ENCODE measurements at places on chromosomes 5 and 9.

DNA sequence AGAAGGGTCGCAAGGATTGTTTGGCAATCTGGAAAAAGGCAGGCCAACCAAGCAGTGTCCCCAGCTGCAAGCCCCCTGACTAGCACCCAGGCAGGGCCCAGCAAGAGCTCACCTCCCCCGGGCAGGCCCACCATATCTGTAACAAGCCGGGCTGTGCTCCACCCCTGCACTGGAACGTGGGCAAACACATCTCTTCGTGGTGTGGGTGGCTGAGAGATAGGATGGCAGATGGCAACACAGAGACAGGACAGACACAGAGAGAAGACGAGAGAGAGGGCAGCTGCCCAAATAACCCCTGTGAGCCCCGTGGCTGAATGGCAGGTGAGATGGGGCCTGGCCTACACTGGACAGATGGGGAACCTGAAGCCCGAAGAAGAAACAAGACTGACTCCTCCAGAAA, 9.4 kb downstream of the BBLN start:
- no peak for DNase-seq

- DNase-seq, result peak; percentile 71
Observed at GRCh38 chr9:86902991-86903733, 44.1 kb downstream of the GAS1 start.

DNA sequence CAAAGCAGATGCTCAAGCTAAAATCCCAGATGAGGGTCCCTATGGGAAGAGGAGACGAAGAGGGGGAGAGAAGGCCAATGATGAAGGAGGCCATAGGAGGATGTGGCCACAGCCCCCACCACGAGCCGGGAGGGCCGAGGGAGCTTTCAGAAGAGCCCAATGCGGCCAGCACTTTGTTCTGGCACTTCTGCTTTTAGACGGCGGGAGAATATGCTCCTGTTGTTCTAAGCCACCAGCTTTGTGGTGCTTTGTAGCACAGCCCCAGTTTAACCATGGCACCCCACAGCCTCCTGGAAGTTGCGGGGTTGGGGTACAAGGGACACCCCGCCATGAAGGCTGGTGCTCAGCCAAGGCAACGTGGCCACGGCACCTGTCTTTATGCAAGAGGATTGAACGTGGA, 33.4 kb downstream of the LPCAT1 start:
- no peak for DNase-seq

- no peak for DNase-seq
Observed at GRCh38 chr5:128199611-128200010, 116.0 kb downstream of the SLC12A2 start.

- no peak for DNase-seq
Observed at GRCh38 chr5:64771736-64772135, 3.0 kb downstream of the CWC27 start.

DNA sequence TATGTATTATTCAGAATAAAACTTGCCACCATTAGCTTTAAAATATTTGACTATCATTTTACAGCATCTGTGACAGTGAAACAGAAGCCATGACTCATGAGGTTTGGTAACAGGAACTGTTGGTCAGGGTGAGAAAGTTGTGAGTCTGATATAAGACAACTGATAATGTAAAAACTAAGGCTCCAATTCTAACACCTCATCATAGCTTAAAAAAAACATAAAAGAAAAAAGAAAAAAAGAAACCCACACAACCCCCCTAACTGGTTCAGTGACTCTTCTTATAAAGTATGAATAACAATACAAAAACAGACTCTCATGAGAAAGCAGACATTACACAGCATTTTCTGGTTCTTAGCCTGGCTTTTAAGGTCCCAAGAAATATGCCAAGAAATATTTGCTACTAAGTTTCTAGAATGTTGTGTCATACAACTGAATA, 85.8 kb downstream of the MRPS27 start:
- DNase-seq, result peak; percentile 42

- no peak for DNase-seq
Observed at GRCh38 chr5:146027751-146028150, 77.6 kb downstream of the PLAC8L1 start.

- no peak for DNase-seq
Observed at GRCh38 chr9:113293285-113293878, 9.8 kb downstream of the RNF183 start.

GRCh38 chr5:78750281-78750680, 101.7 kb upstream of the LHFPL2 start:
- no peak for DNase-seq

- DNase-seq, result no peak
Observed at GRCh38 chr9:14311171-14311949, 2.6 kb downstream of the NFIB start.

GRCh38 chr5:156400231-156400986, 73.4 kb downstream of the SGCD start:
- peak; percentile 97 for DNase-seq

GRCh38 chr5:167555565-167556166, 735.8 kb upstream of the WWC1 start:
- peak; percentile 33 for DNase-seq

Data from muscle of leg (tissue), 16 donors.